ENCODE measurements at places on chromosomes 3 and 15.

GRCh38 chr3:69370156-69370883, 15.6 kb downstream of the FRMD4B start:
- no peak for DNase-seq

DNA sequence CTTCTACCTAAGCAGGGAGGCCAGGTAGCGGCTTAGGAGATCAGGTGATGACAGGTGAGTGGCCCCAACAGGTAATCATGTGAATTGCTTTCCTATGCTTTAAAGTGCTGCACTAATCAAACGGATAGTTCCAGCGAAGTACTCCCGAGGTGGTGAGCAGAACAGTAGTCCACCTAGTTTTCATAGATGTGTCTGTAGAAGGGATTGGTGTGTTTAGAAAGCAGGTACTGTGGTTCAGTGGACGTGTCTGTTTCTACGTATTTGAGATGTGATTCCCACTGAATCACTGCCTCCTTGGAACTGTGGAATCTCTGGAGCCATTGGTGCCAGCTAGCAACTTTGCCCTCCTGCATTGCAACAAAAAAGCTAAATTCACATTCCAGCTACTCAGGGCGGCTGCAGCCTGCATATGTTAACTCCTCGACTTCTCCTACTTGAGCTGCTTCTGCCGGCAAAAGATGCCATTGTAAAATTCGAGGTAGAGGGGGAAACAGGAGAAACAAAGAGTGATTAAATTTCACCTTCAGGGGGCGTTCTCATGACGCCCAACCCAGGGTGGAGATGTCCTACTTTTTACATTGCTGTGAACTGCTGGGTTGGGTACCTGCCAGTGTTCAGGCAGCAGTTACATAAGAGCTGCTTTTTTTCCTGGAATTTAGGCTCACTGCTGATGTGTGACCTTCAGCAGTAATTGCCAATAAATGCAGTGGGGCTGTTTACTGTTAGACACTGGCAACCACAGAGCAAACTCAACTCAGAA, 227.3 kb downstream of the ITPR1 start:
- DNase-seq, result peak; percentile 34

GRCh38 chr3:124078953-124079911, 87.3 kb upstream of the ROPN1 start:
- DNase-seq, result peak; percentile 44

DNA sequence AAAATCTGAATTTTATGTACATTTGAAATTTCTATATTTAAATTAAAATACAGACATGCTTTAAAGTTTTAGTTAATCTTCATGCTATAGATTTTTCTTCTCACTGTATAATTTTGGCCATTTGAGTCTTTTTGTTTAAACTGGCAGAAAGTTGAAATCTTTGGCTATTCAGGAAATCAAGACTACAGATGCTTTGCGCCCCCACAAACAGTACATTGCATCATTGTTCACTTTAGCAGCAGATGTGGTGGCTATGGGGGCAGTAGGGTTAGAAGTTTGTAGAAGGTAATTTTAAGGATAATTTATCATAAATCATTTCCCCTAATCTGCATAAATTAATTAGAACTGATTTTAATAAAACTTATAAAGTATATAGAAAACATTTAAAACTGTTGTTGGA, 20.9 kb downstream of the SPPL2A start:
- no peak for DNase-seq

- DNase-seq, result no peak
Measured at GRCh38 chr15:90989040-90989768, 5.1 kb downstream of the PRC1 start.

DNA sequence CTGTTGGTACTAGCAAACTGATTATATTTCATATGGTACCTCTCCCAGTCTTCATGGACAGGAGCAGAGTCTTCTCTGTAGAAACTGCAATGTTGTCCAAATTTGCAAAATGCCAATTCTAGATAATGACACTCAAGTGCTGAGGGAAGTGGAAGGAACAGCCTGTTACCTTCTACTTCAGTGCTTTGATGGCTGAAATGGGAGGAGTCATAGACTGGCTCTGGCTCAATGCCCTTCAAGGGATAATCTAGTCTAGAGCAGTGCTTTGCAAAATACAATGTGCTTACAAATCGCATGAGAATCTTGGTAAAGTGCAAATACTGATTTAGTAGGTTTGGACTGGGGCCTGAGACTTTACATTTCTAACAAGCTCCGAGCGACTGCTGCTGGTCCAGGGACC, 51.7 kb upstream of the ACP3 start:
- no peak for DNase-seq

GRCh38 chr15:98070137-98070536, 109.6 kb downstream of the ARRDC4 start:
- DNase-seq, result no peak

GRCh38 chr3:188353426-188353825, 199.5 kb downstream of the LPP start:
- DNase-seq, result no peak

All from activated CD4-positive, alpha-beta T cell treated with anti-CD3 and anti-CD28 coated beads, Interleukin-2, amount 50 U/mL, for 16 hours (primary cell).